Osteocyte (in vitro differentiated cells): ENCODE measurements at places on chromosomes 2 and 18.
A peak's percentile ranks its signal among the peaks of the same experiment; 100 is the strongest.

GRCh38 chr2:209977386-209978239 is 24.8 kb upstream of the RPE start:
- peaks cover 13% of the 10 kb centered on the region for H3K4me1 ChIP-seq
- no peak overlapping the region for H3K27ac ChIP-seq
- peaks cover 16% of the 10 kb centered on the region for H3K27me3 ChIP-seq
- DNase-seq, result no peak

GRCh38 chr2:184769023-184769422 is 170.7 kb downstream of the ZNF804A start:
- no peaks in the 10 kb centered on the region for H3K4me1 ChIP-seq
- H3K27me3 ChIP-seq, result no peaks in the 10 kb centered on the region
- DNase-seq, result no peak

GRCh38 chr2:182897137-182897536 is 30.7 kb upstream of the FRZB start:
- no peak overlapping the region for H3K27ac ChIP-seq
- H3K4me3 ChIP-seq, result no peak overlapping the region
- no peaks in the 10 kb centered on the region for H3K27me3 ChIP-seq
- DNase-seq, result no peak
- H3K4me1 ChIP-seq, result peaks cover 8% of the 10 kb centered on the region
- H3K36me3 ChIP-seq, result no peaks in the 10 kb centered on the region

- peaks cover 21% of the 10 kb centered on the region for H3K27me3 ChIP-seq
- H3K36me3 ChIP-seq, result no peaks in the 10 kb centered on the region
- H3K4me3 ChIP-seq, result no peak overlapping the region
- H3K4me1 ChIP-seq, result no peaks in the 10 kb centered on the region
- no peak for DNase-seq
Observed at GRCh38 chr2:208426412-208427045, 19.9 kb downstream of the PTH2R start.

DNA sequence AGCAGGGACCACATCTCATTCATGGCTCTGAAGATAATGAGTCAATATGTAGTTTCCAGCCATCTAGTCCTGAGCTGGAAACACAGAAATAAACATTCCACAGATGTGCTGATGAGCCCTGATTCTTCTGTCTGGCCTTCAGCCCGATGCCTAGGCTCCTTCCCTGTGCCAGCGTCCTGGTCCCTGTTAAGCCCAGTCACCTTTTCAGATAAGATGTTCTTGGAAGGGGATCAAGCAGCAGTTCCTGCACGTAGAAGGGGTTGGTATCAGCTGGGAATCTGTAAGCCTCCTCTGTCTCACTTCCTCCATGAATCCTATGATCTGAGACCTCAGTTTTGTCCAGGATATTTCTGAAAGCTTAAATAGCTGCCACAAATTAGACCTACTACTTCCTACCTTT is 149.3 kb downstream of the TTC32 start:
- H3K27me3 ChIP-seq, result no peaks in the 10 kb centered on the region
- no peak overlapping the region for H3K4me3 ChIP-seq
- no peak overlapping the region for H3K27ac ChIP-seq
- no peak for DNase-seq
- H3K4me1 ChIP-seq, result peaks cover 12% of the 10 kb centered on the region

DNA sequence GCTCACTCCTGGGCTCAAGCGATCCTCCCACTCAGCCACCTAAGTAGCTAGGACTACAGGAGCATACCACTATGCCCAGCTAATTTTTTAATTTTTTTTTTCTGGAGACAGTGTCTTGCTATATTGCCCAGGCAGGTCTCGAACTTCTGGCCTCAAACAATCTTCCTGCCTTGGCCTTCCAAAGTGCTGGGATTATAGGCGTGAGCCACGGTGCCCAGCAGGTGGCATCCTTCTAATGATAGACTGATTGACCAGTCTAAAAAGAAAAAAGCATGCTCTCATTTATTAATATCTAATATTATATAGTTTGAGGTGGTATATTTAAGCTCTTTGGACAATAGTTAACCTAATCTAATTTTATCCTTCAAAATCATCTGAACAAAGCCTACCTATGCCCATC is 198.6 kb downstream of the CAMKMT start:
- no peak overlapping the region for H3K27ac ChIP-seq
- H3K27me3 ChIP-seq, result no peaks in the 10 kb centered on the region
- no peak for DNase-seq
- H3K4me3 ChIP-seq, result no peak overlapping the region
- H3K36me3 ChIP-seq, result no peaks in the 10 kb centered on the region
- no peaks in the 10 kb centered on the region for H3K4me1 ChIP-seq

- DNase-seq, result no peak
- H3K4me3 ChIP-seq, result no peak overlapping the region
- H3K36me3 ChIP-seq, result no peaks in the 10 kb centered on the region
- peaks cover 3% of the 10 kb centered on the region for H3K4me1 ChIP-seq
Observed at GRCh38 chr2:149873936-149874335, 286.4 kb upstream of the MMADHC start.

GRCh38 chr2:48232351-48232750 is 297.6 kb upstream of the STON1 start:
- H3K4me3 ChIP-seq, result no peak overlapping the region
- no peak overlapping the region for H3K27ac ChIP-seq
- peaks cover 3% of the 10 kb centered on the region for H3K27me3 ChIP-seq
- no peak for DNase-seq
- no peaks in the 10 kb centered on the region for H3K4me1 ChIP-seq
- no peaks in the 10 kb centered on the region for H3K36me3 ChIP-seq

DNA sequence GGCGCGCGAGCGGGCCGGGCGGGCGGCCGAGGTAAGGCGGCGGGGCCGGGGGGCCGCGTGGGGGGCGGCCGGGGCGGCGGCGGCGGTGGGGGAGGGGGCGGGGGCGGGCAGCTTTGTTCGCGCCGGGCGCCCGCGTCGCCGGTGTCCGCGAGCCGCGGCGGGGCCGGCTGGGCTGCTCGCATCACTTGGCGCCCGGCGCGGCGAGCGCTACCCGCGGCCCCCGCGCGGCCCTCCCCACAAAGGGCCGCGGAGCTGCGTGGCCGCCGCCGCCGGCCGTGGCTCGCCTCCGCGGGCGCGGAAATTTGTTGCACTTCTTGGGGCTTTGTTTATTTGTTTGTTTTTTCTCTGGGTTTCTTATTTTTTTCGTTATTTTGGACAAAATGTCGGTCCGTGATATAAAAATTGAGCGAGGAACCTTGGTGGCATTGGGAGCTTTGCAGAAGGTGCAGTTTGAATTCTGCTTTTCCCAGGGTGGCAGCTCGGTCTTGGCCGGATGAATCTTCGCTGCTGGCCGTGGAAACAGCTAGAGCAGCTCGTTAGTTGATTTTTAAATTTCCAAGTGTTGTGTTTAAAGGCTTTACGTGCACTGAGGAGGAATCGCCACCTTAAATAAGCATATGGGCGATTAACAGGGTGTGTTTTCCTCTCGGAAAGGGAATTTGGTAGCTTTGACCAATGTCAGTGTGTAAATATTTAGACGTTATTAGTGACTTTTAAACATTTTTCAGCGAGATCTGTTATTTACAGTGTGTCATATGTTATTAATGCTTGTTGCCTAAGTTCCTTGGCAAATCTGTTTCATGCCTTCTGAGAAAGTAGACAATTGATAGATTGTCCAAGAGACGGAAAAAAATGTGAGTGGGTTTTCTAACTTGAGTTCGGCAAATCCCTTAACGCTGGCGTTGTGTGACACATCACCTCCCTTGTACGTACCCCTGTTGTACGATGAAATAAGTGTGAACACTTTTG is 822 bp downstream of the UBE2E3 start:
- H3K27ac ChIP-seq, result peak overlapping the region; percentile 97
- no peaks in the 10 kb centered on the region for H3K27me3 ChIP-seq
- H3K36me3 ChIP-seq, result peaks cover 15% of the 10 kb centered on the region
- peak overlapping the region; percentile 99 for H3K4me3 ChIP-seq
- DNase-seq, result no peak
- H3K4me1 ChIP-seq, result peaks cover 53% of the 10 kb centered on the region

- no peaks in the 10 kb centered on the region for H3K4me1 ChIP-seq
- H3K36me3 ChIP-seq, result no peaks in the 10 kb centered on the region
- no peaks in the 10 kb centered on the region for H3K27me3 ChIP-seq
- H3K4me3 ChIP-seq, result no peak overlapping the region
- no peak overlapping the region for H3K27ac ChIP-seq
Observed at GRCh38 chr2:122267947-122268346, 512.5 kb downstream of the TSN start.

- H3K27ac ChIP-seq, result no peak overlapping the region
- DNase-seq, result peak; percentile 90
- no peak overlapping the region for H3K4me3 ChIP-seq
- no peaks in the 10 kb centered on the region for H3K4me1 ChIP-seq
Observed at GRCh38 chr2:25951071-25951547, 31.2 kb downstream of the KIF3C start.
